Cerebellar cortex (tissue), 1 donor: ENCODE measurements at places on chromosomes 12 and 14.

DNA sequence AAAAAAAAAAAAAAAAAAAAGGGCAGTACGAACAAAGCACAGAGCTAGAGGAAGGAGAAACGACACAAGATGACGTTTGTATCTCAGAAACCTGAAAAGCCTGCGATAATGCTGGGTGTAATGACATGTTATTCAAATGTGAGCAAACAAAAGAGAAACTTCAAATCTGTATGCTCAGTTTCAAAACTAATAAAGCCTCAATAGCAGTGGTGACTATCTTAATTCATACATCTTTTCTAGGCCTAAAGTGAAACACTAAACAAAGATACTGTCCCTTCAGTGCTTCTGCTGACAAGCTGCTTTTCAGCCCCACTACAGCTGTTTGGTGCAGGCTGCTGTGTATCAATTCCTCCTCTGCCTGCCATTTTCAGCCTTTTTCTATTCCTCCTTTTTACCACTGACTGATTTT is 15.8 kb downstream of the ITPR2 start:
- DNase-seq, result no peak

DNA sequence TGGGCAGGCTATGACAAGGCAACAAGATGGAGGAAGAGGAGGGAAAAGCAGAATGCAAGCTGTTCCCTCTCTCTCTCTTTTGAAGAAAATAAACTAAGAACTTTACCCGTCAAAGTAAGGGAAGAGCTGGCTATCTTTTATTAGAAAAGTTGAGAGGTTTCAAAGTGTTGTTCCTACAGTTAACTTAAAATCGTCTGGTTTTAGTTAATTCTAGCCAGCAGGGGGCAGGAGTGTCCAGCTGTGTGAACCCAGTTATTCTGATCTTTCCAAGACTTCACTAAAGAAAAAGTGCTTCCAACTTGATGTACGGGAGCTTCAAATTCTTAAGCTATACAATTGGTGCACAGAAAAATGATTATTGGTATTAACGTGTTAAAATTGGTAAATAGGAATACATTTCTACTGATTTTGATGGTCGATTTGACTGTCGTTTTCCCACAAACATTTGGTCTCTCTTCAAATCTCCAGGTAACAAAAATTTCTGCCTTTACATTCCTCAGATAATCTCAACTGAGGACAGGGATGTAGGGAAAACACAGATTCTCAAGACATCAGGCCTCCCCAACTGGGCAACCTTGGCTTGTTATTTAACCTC is 28.4 kb upstream of the MON2 start:
- peak; percentile 72 for DNase-seq

DNA sequence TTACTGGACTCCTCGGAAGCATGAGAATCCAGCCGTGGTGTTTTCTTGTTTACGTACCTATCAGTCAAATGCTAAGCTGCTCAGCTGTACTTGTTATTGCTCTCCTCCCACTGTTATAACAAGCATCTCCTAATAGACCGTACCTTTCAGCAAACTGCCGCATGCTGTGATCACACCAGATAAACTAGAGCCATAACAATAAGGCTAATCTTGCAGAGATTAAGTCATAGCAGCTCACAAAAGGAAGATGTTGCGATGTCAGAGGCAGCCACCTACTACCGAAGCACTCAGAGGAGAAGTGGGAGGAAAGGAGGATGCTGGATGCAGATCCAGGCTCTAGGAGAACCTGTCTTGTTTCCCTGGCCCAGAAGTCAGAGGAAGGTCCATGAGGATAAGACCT is 196.0 kb downstream of the GALC start:
- DNase-seq, result no peak

DNA sequence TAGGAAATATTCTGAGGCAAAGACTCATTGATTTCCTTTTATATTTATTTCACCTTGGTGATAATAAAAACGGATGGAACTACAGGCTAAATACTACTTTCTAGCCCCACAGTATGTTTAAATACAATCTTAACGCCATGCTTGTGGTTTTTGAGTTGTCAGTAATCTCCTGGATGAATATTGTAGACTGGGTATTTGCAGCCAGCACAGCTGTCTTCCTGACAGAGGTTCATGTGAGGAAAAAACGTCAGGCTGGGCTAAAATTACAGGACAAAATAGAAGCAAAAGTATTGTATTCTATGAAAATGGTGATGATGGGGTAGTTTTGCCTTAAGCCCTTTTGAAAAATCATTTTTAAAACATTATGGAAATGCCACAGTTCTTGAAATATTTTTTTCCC is 140.9 kb downstream of the CCDC91 start:
- DNase-seq, result no peak
